ENCODE measurements at places on chromosomes 3 and 15. TPM values are rescaled to one million over a fixed set of nuclear protein-coding genes. Genes with fewer than 3 reads are reported as not detected.

The FRMD5 gene
- total RNA-seq = 0.50 TPM

The CDCP1 gene
- total RNA-seq = 0.41 TPM

The ATP10A gene
- 11.9 TPM for total RNA-seq

The CFAP92 gene
- 0.48 TPM for total RNA-seq

DNA sequence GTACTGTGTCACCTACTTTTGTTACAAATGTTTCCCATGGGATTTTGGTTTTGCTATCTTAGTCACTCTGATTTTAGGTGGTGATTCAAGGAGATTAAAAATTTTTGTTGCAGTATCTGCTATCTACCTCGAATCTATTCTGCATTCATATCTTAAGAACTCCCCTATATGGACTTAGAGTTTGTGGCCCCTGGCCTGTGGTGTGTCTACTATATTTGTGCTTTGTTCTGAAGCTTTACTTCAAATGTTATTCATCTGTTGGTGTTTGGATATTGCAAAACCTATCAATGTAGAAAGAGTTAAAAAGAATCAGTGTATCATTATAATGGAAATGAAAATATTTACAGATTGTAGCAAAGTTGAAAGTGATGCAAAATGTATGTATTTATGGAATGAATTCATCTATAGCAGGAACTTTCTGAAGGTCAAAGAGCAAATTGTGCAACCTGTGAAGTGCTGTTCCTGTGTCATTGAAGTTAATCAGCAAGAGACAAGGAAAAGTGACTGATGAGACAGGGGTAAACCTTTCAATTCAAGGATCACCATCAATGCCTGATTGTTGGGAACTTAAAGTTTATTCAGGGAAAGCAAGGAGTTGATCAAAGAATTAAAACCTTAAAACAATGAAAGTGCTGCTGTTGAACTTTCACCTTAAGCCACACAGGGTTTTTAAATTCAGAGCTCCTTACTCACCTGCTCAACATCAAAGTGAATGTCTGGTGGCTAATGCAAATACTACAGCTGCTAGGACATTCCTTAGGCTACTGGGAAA is 71.0 kb downstream of the SLMAP start:
- DNase-seq = no peak

DNA sequence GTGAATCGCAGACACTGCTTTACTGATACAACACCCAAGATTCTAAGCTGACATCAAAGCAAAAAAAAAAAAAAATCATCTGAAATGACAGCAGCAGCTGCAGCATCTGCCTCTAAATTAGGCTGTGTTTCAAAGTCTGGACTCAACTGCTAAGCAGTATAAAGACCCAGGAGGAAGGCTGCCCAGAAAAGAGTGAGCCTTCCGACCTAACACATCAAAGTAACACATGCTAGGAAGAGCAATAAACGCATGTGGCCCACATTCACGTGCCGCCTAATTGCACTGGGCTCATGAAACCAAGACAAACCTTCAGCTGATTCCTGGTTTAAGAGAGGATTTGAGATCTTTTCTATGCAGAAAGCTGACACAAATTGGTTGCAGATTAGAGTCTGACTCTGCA is 317.1 kb downstream of the ZIC4 start:
- no peak for DNase-seq
